ENCODE measurements at places on chromosomes 12 and 14. TPM values are rescaled to one million over a fixed set of nuclear protein-coding genes. Genes with fewer than 3 reads are reported as not detected.

The SRRM4 gene
- not detected for polyA plus RNA-seq

The ZFYVE26 gene
- polyA plus RNA-seq, result 3.7 TPM

The BLTP3B gene
- 20.5 TPM for polyA plus RNA-seq

The ITFG2 gene
- 57.9 TPM for polyA plus RNA-seq

The PELI2 gene
- 0.85 TPM for polyA plus RNA-seq

The ZNF839 gene
- polyA plus RNA-seq, result 5.3 TPM

The ACOT4 gene
- polyA plus RNA-seq, result 2.4 TPM

The PPP1R1A gene
- not detected for polyA plus RNA-seq

The CNOT2 gene
- 106 TPM for polyA plus RNA-seq

The RSRC2 gene
- polyA plus RNA-seq, result 61.0 TPM

The PTGER2 gene
- 2.8 TPM for polyA plus RNA-seq

The OLR1 gene
- polyA plus RNA-seq, result not detected

The METTL1 gene
- 15.9 TPM for polyA plus RNA-seq

The TSPAN9 gene
- not detected for polyA plus RNA-seq

The CCDC177 gene
- not detected for polyA plus RNA-seq

The PKP2 gene
- 0.43 TPM for polyA plus RNA-seq

The HSPA2 gene
- polyA plus RNA-seq, result 0.26 TPM

The IAPP gene
- polyA plus RNA-seq, result not detected

The ALDH1L2 gene
- 0.10 TPM for polyA plus RNA-seq

The OR4K15 gene
- not detected for polyA plus RNA-seq

The C14orf132 gene
- 0.04 TPM for polyA plus RNA-seq

The SMIM41 gene
- not detected for polyA plus RNA-seq

The RNASE4 gene
- polyA plus RNA-seq, result 9.0 TPM

The CHGA gene
- 0.44 TPM for polyA plus RNA-seq
